ENCODE measurements at places on chromosomes 6 and 20.
A peak's percentile ranks its signal among the peaks of the same experiment; 100 is the strongest.

DNA sequence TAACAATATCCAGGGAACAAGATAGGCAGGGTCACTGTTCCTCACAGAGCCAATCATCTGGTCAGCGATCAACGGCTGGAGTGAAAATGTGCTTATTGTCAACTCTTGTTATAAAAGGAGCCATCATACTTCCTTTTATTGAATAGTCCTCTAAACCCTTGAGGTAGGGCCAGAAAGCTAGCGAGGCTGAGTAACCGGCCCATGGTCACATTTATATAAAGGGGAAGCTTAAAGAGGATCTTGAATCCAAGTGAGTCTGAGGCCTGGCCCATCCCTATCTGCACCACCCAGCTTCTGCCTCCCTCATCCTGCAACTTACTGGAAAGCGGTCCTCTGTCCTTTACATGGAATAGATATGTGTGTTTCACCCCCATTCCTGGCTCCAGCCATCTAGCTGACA, 9.5 kb downstream of the PHACTR3 start:
- DNase-seq, result no peak

DNA sequence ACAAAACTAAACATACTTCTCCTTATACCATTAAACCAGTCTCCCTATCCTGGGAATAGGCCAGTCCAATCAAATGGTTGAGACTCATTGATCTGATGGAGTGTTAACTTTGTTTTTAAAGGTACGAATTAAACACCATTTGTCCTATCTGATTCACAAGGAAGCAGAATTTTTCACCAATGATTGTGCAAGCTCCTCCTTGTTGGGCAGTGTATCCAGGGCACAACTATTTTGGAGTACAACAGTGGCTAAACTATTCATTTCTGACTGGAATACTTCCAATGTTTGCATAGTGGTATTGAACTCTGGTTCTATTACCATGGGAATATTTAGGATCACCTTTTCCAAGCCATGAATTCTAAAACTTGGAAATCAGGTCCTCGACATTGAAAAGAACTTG, 5.4 kb upstream of the PPP1R3G start:
- no peak for DNase-seq

DNA sequence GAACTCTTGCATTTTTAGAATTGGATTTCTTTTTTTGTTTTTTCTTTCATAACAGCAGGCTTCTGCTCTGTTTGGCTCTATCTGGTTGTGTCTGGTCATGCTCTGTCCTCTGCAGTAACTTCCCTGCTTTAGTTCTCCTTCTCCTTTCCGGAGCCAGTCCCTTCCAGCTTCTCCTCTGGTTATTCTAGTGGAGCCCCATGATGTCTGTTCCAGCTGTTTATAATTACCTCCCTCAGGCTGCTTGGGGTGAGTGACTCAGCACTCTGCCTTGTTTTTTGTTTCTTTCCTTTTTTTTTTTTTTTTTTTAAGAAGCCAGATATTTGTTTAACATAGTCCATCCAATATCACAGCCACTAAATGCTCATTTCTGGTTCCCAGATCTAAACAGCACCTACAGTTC, 409.6 kb downstream of the MAFB start:
- peak; percentile 58 for DNase-seq

- no peak for DNase-seq
Measured at GRCh38 chr20:24970754-24971153, 21.7 kb downstream of the CST7 start.

GRCh38 chr20:13265941-13266340, 44.9 kb downstream of the ISM1 start:
- no peak for DNase-seq

GRCh38 chr6:125154761-125155135, 1.2 kb downstream of the TPD52L1 start:
- no peak for DNase-seq

Measured in EL (cell line).